Left colon (tissue), 2 donors: ENCODE measurements at places on chromosomes 2 and 18. TPM values are rescaled to one million over a fixed set of nuclear protein-coding genes. Genes with fewer than 3 reads are reported as not detected.

CRYBA2 gene
- total RNA-seq: 6.9 TPM

DNA sequence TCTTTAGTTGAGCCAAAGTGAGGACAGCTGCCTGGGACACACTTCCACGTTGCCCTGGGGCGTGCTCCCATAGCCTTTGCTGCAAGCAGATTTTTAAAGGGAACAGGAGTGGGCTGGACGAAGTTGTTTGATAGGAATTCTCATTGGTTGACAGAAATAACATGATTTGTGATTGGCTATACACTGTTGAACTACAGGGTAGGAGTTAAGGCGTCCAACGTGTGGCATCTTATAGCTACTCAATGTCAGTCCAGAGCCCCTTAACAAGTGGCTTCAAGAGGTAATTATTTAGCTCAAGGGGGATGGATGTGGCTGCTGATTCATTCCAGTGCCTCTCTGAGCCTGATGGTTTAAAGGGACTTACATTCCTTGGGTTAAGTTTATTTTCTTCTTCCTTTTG is 65.5 kb downstream of the ACAA2 start:
- no peak for DNase-seq

ZNF396 gene
- 3.7 TPM for total RNA-seq

GRCh38 chr18:44922968-44923367 is 242.3 kb downstream of the SETBP1 start:
- DNase-seq: no peak

AP1S3 gene
- 7.0 TPM for total RNA-seq

DNA sequence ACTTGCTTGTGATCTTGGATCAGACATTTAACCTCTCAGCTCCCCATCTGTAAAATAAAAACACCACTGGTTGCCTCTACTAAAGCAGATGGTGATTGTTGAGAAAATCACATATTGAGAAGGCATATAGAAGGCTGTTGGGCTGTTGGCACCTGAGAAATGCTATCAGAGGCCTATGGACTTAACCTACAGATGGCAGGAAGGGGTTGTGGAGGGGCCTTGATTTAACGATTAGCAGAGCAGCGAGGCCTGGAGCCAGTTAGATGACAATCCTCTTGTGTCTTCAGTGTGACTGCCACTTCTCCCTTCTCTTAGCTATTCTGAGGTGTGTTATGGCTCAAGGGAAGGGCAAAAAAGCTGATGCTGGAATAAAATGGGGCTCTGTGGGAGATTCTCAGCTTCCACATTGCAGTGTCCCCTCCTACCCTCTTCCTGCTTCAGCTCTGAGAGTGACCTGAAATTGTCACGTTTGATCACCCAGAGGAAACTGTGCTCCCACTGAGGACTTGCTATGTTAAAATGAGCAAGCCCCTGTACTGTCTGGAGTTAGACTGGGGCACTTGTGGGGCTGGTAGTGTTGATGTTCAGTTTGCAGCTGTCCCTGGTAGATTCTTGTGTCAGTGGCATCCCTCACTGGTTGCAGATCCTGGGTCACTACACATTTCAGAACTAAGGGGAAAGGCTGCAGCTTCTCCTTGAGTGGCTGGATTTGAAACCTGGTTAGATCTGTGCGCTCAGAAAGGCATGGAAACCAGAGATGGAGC is 31.5 kb downstream of the CXCR4 start:
- DNase-seq: no peak
